Activated gamma-delta T cell treated with anti-CD3 and anti-CD28 coated beads, Interleukin-2, amount 50 U/mL, for 16 hours (primary cell): ENCODE measurements at places on chromosomes 7 and 10.

DNA sequence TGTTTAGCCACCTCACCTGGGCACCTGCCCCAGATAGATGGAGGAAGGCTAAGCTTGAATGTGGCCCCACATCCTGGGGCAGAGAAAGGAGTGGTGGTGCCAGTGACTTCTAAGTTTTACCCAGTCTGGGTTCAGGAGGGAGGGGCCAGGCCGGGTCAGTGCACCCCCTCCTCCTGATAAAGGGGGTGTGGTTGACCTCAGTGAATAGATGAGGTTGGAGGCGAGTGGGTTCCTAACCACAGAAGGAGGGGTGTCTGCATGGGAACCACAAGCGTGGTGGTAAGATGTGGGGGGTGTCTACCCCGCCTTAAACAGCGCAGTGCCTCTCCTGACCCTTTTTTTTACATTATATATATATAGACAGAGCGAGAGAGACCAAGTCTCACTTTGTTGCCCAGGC lies 105.3 kb upstream of the KCTD7 start:
- no peak for DNase-seq

DNA sequence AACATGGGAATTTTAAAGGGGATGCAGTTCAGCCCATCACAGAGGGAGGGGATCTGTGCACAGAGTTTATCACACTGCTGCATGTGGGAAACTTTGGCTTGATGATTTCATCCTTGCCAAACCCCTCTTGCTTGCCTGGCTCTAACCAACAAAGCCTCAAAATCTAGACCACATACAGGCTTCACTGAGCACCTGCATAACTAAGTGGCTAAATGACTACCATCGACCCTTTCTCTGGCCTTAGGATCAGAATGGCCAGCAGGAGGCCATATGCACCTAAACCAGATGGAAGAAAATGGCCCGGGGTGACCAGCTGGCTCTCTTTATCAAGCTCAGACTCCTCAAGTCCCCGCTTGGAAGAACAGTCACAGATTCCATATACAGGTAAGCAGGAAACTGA lies 15.6 kb upstream of the ZNF25 start:
- DNase-seq = no peak

DNA sequence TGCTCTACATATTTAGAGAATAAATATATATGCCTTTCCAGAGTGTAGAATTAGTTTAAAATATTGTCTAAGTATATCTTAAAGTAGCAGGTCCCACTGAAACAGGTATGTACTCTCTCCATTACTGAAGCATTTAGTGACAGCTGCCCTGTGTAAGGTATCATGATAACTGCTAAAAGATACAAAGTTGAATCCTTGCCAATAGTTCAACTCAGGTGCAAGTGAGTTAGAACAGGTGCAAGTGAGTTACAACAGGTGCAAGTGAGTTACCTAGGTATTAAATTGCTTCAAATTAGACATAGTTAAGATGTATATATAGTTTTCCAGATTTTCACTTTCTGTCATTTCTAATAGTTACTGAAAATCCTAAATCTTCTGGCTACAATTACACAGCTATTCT lies 119.1 kb downstream of the CNOT4 start:
- no peak for DNase-seq

DNA sequence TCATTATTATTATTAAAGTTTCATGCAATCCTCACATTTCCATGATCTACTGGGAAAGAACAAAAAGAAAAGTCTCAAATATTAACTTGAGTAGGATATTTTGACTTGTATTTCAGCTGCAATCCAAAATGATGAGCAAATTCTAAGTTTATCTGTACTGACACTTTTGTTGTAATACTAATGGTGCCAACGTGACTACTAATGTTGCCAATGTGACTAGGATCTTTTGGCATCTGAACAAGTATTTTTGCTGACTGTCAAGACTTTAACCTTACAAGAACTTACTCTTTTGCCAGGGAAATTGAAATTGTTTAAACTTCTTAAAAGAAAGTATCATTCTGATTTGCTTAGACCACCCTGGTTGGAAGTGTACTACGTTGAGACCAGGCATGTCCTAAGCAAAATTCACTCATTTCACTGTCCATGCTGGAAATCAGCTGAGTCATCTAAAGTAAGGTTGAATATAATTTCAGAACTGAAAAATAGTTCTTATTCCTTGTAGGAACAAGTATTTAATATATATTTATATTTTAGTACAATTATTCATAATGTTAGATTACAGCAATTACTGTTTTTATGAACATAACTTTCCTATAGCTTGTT lies 78.5 kb upstream of the LYZL1 start:
- DNase-seq = no peak

- no peak for DNase-seq
These were observed 81.3 kb upstream of the AGR3 start for GRCh38 chr7:16963044-16963443.

DNA sequence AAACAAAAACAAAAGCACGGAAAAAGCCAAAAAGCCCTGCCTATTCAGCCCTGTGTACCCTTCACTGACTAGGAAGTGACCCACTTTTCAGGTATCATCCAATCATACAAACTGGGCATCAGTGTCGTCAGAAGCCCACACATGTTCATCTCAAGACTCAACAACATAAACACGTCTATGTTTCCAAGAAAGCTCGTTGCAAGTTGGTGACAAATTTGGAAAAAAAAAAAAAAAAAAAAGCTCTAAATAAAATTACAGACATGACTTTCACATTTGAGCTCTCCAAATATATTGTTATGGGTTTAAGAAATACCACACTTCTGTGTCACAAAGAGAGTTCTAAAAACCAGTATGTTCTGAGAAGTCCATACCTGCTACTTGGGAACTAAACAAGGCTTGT lies 204.7 kb upstream of the KLF14 start:
- no peak for DNase-seq

- no peak for DNase-seq
These were observed 23.1 kb downstream of the KDM7A start for GRCh38 chr7:140153666-140154161.

DNA sequence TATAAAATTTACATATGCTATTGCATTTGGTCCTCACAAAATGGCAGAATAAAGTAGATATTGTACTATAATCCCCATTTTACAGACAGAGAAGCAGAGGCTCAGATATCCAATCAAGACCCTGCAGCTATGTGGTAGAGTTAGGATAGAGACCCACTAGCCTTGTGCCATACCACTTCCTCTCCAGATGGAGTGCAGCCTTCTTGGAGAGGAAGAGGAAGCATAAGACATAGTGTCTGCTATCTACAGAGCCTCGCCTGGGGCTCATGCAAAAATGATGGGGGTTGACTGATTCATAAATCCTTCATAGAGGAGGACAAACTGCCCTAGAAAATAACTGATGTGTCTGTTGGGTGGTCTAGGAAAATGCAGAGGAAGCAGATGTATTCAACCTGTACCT lies 447.3 kb downstream of the KCNMA1 start:
- no peak for DNase-seq

GRCh38 chr10:122265896-122266295 lies 5.2 kb upstream of the BTBD16 start:
- DNase-seq = no peak

DNA sequence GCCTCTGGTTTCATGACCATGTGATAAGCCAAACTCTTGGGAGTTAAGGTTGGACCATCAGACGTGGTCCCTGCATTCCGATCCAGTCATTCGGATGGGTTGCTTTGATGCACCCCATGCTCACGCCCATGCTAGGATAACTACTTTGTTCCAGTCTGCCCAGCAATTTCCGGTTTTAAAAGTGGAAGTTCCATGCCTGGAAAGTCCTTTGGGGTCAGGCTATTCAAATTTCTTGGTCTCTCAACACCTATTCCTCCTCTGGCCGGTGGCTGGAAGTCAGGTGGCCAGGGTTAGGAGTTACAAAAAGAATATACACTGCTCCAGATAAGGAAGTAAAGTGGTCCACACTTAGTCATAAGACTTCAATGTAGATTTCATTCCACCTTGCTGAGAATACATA lies 37.7 kb upstream of the HABP2 start:
- no peak for DNase-seq

DNA sequence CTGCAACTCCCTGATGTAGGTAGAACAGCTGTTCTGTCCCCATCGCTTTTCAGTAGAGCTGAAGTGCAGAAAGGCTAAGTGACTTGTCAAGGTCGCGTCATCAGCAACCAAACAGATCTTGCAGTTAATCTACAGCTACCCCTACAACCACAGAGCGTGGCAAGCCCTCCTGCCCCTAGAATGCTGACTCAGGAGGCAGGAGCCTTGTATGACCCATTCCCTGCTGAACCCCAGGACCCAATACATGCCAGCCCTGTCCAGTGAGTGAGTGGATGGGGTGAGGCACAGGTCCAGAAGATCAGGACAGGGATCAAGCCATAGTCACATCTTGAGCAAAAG lies 26.6 kb upstream of the GJD4 start:
- DNase-seq = no peak

DNA sequence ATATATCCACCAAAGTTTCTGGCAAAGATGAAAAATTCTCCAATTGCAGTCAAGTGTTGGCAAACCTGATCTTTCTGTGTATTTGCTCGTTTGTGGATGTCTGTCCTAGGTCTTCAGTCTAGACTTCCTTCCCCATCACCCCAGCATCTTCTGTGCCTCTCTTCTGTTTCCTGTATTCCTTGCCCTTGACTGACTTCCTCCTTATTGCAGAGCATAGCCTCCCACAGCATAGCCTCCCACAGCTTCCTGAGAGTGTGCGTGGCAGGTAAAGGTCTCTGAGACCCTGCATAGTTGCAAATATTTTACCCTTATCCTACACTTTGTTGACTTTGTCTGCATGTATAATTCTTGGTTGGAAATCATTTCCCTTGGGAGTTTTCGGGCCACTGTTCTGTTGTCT lies 18.4 kb downstream of the SLC18A2 start:
- no peak for DNase-seq

- DNase-seq = no peak
These were observed 130.0 kb downstream of the CDK14 start for GRCh38 chr7:90726120-90726519.

DNA sequence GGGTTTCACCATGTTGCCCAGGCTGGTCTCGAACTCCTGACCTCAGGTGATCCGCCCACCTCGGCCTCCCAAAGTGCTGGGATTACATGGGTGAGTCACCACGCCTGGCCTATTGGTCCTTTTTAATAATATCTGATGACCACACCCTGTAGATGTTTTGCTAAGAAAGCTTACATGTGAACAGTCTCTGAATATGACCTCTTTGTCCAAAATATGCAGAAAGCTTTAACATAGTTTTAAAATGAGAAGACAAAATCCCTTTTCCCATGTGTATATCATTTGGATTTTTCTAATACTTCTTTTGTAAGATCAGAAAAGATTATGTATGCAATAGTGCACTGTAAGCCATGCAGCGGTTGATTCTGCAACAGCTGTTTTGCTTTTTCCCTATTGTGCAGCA lies 38.5 kb downstream of the MCU start:
- DNase-seq = no peak

DNA sequence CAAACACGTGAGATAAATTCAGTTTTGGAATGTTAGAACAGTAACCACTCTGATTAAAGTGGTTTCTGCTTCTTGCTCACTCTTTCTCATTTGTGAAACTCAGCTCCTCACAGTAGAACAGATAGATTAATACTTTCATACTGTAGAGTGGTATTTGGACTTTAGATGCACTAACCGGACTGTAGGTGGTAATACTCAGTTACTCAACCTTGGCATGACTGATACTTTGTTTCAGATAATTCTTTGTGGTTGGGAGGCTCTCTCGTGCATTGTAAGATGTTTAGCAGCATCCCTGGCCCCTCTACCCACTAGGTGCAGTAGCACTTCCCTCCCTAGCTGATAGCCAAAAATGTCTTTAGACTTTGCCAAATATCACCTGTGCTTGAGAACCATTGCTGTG lies 37.6 kb downstream of the MCU start:
- DNase-seq = no peak

GRCh38 chr7:150398965-150399320 lies 19.8 kb downstream of the ZNF775 start:
- DNase-seq = no peak

DNA sequence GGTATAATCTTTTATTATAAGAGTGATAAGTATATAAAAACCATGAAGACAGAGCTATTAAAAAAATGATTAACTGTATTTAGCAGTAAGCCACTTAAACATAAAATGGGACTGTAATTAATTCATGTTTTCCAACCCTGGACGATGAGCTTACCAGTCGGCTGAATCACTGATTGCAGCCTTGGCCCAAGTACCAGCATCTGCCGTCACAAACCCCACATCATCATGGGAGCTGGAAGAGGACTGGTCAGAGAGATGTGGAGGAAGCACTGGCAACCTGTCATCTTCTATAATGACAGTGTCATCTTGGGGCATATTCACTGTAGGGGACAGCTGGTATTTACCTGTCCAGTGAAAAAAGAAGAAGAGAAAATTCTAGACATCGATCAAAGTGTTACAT lies 473.6 kb downstream of the PARD3 start:
- no peak for DNase-seq

GRCh38 chr7:82204694-82205093 lies 238.9 kb downstream of the CACNA2D1 start:
- no peak for DNase-seq

GRCh38 chr7:96169439-96169838 lies 152.5 kb downstream of the SLC25A13 start:
- DNase-seq = no peak

DNA sequence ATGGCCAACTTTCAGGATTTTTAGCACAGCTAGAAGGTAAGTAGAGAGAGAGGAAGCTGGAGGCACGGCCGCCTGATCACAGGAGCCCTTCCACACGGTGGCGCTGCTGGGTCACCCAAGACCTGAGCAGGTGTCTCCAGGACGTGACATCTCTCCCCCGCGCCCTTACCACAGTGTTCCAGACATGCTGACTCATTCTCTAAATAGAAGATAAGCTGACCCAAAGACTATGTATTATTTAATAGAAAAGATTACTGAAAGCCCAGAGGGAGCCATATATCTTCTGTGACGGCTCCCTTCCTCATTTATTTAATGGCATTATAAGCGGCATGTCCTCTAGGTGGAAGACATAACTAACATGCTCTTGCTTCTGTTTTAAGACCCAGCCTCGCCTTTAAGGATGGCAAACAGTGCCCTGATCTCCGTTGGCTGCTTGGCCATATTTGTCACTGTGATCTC lies 26.0 kb upstream of the MALSU1 start:
- peak; percentile 83 for DNase-seq

GRCh38 chr7:101614939-101615302 lies 14.2 kb downstream of the MYL10 start:
- no peak for DNase-seq

DNA sequence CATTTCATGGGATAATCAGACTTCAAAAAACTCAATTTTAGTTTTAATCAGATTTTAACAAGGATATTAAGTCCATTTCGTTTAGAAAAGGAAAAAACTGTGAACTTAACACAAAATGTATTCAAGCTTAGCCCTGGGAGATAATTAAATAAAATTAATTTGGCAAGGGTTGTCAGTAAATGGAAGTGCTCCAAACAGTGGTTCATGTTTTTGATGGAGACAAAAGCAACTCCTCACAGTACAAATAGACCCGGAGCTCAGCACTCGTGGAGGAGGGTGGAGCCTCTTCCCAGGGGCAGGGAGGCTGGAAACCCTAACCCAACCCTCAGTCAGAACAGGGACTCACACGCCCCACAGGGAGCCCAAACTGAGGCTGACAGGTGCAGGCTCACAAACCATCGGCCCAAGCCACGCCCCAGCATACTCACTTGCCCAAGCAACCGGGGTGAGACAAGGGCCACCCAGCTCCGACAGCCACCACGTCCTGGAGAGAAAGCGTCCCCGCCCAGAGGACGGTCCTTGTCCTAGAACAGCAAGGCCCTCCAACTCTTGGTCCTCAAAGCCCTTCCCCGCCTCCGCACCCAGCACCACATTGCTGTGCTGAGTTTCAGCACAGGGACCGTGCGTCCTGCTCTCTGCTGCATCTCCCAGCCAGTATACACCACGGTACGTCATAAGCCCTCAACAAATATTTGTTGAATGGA lies 39.8 kb downstream of the MAD1L1 start:
- no peak for DNase-seq

GRCh38 chr10:373526-374309 lies 238.5 kb downstream of the ZMYND11 start:
- DNase-seq = no peak
